ENCODE measurements at places on chromosomes 12 and 14.

- DNase-seq: no peak
Observed at GRCh38 chr12:50566066-50566465, 61.3 kb downstream of the DIP2B start.

DNA sequence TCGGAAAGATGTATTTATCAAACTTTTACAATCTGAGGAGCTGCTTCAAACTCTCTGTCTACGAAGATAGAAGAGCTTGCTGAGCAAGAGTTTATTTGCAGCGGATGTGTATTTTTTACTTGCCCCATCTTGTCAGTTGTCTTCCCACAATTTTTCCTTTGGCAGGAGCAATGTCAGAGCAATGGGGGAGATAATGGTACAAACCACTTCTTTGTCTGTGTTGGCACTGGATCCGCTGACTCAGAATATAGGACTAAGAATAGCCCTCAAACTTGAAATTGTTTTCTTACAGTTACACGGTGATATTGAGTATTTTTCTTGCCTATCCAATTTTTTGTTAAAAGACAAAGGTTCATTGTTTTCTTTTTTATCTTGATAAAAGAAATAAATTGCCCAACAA is 27.6 kb downstream of the HELB start:
- DNase-seq: no peak

DNA sequence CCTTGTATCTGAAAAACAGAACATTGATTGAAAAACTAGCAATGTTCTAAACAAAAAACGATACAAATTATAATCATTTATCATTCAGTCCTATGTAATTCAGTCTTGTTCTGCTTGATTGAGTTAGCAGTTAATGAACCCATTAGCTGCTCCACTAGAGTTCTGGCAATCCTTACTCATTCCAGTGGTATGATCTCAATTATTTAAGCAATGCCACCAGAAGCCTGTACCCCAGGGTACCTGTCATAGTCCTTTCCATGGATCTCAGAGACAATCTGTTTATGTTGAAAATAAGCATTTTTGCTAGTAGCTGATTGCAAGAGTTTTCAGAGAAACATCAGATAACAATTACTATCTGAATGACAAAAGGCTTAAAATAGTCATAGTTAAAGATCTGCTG is 115.9 kb downstream of the UNC79 start:
- no peak for DNase-seq

GRCh38 chr12:90290980-90291975 is 582.6 kb upstream of the ATP2B1 start:
- no peak for DNase-seq

DNA sequence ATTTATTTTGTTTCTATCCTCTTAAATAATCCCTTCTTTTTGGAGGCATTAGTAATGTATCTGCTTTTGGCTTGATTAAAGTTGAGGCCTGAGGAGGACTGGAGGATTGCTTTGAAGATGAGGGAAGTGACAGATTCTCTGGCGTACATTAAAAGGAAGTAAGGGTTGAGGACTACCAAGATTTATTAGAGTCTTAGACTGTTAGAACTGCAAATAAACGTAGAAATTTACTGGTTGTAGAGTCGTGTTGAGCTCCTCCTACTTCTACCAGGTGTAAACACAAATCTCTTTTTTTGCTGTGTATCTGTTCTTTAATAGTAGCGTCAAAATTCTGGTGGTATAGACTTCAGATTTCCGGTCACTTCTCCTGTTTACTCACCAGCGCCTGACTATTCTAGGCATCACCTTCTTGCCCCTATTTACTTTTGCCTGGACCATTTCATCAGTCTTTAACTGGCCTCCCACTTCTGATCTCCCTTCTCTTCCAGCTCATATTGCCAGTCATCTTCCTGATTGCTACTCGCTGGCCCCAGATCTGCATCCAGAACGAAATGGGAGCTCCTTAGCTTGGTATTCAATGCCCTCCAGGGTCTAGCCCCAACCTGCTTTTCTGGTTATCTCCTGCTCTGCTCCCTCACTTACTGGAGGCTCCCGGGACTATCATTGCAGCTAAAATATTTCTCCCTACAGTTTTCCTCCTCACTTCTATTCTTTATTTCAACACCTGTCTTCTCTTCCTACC is 8.4 kb upstream of the EID3 start:
- DNase-seq: no peak

DNA sequence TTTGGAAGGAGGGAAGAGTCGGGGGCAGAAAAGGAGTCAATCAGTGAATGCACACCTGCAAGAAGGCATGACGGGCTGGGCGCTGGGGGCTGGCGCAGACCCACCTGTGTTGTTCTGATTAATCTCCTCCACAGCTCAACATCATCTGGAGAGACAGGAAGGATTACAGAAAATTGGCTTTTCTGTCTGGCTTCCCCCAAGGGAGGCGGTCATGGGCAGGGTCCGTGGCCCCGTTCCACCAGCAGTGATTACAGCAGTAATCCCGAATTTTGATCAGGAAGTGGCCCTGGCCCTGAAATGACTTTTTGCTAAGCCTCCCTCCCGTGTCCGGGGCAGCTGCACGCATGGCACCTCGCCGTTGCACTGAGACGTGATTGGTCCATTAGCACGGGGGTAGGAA is 24.4 kb upstream of the GALNT9 start:
- no peak for DNase-seq

- no peak for DNase-seq
Observed at GRCh38 chr12:49200919-49201594, 12.2 kb upstream of the TUBA1A start.

GRCh38 chr12:112182499-112182898 is 57.1 kb downstream of the TRAFD1 start:
- no peak for DNase-seq

- no peak for DNase-seq
Observed at GRCh38 chr12:58888131-58888783, 32.0 kb downstream of the LRIG3 start.

DNA sequence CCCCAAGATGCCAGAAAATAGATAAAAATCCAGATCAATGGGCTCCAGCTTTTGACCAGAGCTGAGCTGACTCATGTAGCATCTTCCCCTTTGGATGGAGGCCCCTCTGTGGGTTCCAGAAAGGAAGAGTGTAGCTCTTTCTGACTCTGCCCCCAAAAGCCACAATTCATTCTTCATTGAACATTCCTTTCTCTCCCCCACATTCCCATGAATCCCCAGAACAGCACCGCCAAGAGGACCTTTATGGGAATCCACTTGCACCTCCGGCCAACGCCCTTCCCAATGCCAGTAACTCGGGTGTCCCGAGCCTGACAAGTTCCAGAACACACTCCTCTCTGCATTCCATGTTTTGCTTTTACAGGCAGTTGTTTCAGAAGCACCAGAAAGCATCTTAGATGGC is 210.6 kb upstream of the DIO3 start:
- no peak for DNase-seq

- no peak for DNase-seq
Observed at GRCh38 chr14:96803958-96804357, 6.8 kb downstream of the VRK1 start.

DNA sequence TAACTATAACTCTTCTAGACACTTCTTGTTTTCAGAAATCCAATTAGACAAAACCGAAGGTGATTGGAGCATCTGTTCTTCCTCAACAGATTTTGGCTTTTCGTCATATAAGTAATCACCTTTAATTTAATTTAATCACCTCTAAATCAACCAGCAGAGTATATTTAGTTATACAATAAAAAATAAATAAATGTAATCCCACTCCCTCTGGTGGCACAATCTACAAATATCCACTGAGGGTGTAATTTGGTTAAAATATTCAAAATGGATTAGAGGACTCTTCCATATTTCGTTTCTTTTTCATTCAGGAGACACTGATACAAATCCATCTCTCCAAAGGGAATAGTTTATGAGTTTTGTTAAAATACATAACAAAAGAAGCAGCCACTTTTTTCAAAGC is 18.3 kb upstream of the SLC35F4 start:
- DNase-seq: no peak

DNA sequence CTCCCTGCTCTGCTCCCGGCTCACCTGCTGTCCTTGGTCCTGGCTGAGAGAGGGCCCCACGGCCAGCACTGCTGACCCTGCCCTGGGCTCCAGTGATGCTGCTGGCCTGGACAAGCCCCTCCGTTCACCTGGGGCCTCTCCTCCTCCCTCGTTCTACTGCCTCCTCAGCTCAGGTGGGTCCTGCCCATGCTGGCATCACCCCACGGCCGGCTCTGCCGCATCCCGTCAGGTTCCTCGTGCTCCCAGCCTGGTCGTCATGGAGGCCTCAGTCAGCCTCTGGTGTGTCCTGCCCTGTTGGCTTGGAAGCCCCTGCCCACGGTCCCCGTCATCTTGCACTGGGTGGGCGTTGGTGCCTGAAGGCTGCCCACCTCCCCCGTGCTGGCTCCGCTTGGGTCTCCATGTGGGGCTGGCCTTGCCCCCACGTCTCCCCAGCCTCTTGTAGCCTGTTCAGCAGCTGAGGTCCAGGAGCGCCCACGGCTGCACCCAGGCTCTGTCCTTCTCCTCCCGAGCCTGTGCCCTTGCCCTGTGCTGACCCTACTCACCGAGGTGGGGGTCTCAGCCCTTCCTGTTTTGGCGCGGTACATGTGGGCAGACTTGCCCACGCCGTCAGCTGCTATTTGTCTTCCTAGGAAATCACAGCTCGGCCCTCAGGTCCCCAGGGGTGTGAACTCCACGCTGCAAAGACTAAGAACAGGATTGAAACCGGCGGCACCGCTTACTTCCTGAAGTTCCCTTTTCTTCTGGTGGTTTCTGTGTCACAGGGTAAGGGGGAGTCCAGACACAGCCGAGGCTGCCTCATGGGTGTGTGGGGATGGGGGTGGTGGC is 121.6 kb downstream of the TMEM121 start:
- DNase-seq: no peak

- no peak for DNase-seq
Observed at GRCh38 chr14:54909817-54910558, 7.4 kb upstream of the GCH1 start.

DNA sequence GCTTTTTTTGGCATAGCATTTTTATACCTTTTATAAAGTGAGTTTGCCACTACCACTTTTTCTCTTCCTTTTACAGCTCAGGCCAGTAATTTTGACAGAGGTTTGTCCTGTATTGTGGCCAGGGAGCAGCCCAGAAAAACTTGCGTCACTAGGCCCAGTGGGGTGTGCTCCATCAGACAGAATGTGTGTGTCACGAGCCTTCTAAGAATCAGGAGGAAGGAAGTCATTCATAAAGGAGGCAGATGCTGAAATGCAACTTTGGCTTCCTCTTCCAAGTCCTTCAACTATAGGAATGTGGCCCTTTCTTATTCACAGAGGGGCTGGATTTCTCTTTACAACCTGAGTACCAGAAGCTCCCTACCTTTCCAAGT is 10.1 kb upstream of the RAB35 start:
- DNase-seq: no peak

DNA sequence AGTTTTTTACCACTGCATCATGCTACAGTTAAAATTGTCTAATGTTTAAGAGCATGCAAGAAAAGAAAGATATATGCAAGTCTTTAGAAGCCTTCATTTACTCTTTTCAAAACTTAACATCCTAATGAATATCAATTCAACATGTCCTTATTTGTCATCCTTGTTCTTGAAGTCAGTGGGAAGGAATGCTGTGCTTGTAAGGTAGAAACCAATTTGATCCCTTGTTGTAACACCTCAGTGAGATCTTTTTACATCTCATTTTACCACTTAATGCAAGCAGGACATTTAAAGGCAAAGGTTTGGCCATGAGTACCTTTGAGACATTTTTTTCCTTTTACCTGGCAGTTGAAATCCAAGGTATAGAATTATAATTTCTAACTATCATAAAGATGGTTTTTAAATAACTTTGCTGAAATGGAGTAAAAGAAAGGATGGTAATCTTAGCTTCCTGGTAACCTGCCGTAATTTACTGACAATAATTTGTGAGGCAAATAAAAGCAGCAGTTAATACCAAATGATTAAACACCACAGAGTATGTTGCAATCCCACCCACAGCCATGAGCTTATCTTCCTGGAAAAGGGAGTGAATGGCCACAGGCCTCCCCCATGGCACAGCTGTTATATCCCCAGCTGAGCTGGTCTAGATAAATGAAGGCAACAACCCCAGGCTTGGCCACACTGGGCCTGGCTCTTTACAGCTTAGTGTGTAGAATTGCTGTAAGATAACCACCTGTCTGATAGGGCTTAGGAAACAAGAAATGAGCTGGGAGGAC is 33.2 kb upstream of the STRN3 start:
- no peak for DNase-seq

- no peak for DNase-seq
Observed at GRCh38 chr14:52876311-52876710, 74.5 kb downstream of the FERMT2 start.

DNA sequence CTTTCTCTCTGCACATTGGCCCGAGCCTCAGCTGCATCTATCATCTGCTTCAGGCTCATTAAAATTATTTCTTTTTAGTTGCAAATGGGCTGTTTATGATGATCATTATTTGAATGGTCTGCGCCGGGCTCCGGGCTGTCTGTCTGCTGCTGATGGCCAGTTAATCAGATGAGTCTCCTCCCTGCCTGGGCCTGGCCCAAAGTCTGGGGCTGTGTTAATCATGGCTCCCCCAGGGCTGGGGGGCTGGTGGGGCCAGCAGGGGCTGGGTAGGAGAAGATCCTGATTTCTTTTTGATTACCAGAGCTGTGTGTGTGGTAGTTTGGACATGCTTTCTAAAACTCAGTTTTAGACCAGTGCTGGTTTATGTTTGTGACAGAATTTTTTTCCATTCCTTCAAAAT is 159.1 kb downstream of the PHETA1 start:
- no peak for DNase-seq

DNA sequence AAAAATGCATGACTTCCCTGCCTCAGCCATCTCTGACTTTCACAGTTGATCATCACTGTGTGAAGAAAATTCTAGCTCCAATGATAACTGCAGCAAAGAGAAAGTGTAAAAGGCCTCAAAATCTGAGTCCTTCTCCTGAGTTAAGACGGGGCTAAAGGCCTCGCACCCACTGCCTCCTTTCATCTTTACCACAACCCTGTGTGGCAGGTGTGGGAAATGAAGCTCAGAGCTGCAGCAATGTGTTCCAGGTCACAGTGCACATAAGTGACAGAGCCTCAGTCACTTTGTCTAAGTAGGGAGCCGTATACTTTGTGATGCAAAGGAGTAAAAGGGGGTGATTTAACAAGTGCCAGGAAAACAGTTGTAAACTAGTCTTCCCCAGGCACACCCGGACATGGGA is 144.7 kb upstream of the TMCC3 start:
- DNase-seq: no peak

DNA sequence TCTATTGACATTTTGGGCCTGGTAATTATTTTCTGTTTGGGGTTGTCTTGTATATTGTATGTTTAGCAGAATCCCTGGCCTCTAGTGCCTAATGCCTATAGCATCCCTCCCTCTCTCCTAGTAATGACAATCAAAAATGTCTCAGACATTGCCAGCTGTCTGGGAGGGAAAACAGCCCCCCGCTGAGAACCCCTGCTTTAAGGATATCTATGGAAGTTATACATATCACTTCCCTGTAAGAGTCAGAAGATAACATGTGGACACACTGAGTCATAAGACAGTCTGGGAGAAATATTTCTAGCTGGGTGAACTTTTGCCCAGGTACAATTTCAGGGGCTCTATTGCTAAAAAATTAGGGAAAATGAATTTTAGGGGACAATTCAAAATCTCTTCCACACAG is 255.0 kb downstream of the PAWR start:
- no peak for DNase-seq

GRCh38 chr12:114625294-114625851 is 58.6 kb downstream of the TBX3 start:
- no peak for DNase-seq

Data from cortex of kidney (tissue), 1 donor.